Retinal pigment epithelial cell (primary cell): ENCODE measurements at places on chromosomes 6 and 20.
A peak's percentile ranks its signal among the peaks of the same experiment; 100 is the strongest.

- no peak for DNase-seq
These were observed 67.9 kb upstream of the TGM3 start for GRCh38 chr20:2227861-2228260.

- no peak for DNase-seq
These were observed 44.6 kb downstream of the TOX2 start for GRCh38 chr20:43959079-43959919.

- no peak for DNase-seq
These were observed 30.9 kb upstream of the RAB23 start for GRCh38 chr6:57252975-57253374.

DNA sequence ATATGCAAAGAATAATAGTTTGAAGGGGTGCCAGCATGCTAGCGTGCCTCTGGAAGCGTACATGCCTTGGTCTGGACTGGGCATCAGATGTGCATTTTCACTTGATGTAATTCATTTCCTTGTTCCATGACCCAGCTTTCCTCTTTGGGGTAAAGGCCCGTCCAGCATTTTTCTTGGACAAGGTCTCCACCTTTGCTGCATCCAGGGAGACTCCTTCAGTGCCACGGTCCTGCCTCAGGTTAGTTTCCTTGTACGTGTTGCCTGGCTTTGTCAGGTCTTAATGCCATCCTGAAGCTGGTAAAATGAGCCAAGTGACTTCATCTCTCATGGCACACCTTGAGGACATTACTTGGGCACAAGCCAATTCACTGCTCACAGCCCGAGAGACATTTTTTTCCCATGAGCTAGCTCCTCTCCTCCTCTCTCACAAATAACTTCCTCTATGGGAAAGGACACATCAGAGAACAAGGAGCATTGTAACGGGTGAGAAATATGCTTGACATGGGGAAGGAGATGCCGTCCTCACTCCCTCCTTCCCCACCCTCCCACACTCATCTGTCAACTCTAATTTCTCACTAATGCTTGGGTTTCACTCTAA is 23.9 kb downstream of the EDN1 start:
- DNase-seq = peak; percentile 73

DNA sequence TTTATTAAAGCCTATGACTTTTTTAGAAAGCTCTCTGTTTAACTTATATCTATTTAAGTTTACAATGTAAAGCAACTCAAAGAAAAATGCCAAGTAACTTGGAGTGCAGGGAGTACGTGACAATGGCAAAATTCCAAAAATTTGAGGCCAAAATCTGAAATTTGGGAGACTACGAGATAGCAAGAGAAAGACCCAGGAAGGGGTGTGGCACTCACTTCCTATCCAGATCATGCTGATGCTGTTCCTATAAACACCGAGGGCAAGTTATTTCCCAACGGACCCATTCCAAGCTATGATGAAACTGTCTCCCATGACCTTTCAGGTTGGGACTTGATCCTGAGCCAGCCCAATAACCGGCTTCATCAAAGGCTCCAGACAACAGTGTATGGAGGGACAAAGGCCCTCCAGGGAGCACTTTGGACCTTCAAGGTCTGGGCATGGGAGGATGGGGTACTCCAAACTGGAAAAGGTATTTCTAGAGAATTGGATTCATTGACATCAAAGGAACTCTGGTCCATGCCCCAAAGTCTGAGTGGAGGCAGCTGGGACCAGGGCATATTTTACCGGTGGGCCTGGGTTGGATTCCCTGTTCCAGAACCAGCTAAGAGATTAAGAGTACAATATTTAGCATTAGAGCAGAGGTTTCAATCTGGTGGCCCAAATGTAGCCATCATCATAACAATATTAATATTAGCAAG is 15.7 kb upstream of the SLC13A3 start:
- DNase-seq = no peak

GRCh38 chr20:58942549-58942948 is 38.5 kb upstream of the NELFCD start:
- no peak for DNase-seq

DNA sequence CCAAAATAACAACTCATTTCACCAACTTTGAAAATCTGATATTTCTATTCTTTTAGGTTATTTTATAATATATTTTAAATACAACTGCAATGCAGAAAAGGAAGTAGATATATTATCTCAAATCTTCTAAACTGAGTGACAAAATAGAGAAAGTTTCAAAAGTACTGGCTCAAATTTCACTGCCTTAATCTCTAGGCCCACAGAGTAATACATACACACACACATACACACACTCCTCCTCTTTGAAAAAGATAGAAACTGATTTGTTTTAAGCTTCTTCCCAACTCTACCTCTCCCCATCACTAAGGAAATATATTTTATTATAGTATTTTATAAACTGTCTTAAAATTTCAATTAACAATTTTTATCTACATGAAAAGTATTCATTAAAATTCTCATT is 36.2 kb downstream of the ARHGAP18 start:
- DNase-seq = no peak

DNA sequence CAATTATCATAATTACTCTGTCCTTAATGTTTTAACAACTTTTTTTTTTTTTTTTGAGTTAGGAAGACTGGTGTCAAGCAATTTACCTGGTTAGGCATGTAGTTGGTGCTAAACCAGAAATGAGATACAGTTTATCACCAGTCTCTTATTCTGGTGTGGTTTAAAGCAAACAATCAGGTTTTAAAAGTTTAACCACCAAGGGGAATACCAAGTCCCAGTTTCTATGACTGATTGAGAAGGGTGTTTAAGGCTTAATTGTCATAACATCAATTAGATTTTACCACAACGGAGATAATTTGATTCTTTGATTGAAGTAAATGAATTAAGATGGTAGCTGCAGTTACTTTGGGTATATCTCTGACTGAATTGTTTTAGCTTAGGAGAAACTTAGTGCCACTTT is 197.8 kb downstream of the TFAP2B start:
- DNase-seq = no peak

DNA sequence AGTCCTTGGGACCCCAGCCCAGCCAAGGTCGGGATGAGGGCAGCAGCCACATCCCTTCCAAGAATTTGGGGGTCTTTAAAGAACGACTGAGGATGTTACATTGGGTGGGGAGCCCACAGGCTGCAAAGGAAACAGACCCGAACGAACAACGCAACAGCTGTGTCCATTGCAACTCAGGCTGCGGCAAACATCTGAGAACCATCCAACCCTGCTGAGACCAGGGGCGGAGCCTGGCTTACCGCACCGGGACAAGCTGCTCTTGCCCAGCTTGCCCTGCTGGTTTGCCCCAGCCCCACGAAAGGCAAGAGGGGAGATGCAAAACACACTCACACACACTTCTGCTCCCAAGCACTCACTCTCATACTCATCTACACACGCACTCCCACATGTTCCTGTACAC is 21.5 kb upstream of the TAF4 start:
- DNase-seq = no peak

DNA sequence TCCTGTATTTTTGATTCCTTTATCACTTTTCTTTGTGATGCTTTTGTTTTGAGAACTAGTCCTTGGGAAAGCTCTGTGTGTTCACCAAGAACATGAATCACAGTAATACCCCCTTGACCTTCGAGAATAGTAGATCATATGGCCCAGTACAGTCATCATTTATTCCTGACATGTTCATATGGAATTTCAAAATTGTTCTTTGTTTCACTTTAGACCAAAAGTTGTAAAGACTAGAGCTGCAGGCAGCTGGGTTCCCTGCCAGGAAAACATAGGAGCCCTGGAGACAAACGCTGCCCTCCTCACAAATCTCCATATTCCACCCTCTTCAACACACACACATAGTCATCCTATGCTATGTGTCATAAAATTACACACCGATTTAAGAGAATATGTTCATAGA is 621.2 kb upstream of the EYS start:
- peak; percentile 39 for DNase-seq

- DNase-seq = no peak
These were observed 366.7 kb upstream of the MAP3K7 start for GRCh38 chr6:90953405-90954161.

DNA sequence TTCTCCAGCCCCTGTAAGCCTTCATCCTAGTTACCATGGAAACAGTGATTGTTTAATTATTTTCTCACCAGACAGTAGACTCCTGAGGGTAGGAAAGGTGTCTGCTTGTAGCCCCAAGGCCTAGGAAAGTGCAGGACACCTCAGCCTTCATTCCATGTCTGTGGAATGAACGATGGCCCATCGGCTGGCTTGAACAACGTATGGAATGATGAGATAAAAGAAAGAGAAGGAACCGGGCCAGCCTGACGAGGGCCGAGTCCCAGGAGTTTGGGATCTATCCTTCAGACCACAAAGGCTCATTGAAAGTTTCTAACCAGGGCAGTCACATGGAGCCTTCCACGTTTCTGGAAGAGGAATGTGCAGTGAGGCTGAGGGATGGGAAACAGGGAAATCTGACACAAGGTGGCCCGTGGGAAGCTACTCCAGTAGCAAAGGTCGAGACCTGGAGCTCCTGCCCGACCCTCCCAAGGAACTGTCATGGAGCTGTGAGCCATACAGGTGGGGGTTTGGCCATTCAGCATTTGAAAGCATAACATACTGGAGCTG is 46.1 kb downstream of the PRDM1 start:
- no peak for DNase-seq

DNA sequence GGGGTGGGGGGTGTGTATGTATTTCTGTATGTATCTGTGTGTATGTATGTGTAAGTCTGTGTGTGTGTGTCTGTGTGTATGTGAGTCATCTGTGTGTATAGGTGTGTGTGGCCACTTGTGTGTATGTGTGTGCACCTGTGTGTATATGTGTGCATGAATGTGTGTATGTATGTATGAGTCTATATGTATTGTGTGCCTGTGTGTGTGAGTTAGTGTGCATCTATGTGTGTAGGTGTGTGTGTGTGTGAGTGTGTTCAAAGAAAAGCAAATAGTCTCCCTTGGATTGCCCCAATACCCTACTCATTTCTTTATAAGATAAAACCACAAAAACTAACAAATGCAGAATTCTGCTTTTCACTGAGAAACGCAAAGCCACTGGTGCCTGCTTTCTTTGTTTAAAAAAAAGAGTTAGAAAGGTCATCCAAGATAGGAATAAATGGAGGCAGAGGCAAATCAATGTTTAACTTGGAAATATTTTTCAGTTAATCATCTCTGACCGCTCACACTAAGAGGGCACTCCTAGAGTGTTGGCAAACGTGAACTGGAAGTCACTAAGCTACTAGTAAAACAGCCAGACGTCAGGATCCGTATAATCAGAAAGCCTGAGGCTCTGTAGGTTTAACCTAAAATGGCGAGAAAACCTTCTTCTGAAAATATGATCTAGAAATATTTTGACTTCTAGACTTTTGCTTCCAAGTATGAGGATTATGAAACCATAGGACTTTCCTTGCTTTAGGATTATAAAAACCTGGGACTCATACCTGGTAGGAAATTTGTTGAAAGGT is 37.4 kb upstream of the JAG1 start:
- DNase-seq = no peak

- DNase-seq = no peak
These were observed 647 bp downstream of the AK9 start for GRCh38 chr6:109690373-109690736.

DNA sequence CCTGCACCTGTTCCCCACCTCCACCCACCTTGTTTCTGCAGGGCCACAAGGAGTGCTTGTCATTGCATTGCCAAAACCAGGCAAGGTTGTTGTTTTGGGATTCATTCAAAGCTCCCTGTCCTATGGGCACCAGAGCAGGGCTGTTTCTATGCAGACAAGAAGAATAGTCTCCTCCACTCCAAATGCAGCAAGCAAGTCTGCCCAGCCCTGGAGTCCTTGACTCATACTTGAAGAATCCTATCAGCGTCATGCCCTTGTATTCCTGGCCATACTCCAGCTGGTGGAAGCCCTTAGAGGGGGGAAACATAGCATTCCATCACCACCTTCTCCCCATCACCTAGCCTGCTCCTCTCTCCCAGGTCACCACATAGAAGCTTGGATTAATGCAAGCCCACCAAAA is 145.3 kb upstream of the ECI2 start:
- DNase-seq = peak; percentile 95

DNA sequence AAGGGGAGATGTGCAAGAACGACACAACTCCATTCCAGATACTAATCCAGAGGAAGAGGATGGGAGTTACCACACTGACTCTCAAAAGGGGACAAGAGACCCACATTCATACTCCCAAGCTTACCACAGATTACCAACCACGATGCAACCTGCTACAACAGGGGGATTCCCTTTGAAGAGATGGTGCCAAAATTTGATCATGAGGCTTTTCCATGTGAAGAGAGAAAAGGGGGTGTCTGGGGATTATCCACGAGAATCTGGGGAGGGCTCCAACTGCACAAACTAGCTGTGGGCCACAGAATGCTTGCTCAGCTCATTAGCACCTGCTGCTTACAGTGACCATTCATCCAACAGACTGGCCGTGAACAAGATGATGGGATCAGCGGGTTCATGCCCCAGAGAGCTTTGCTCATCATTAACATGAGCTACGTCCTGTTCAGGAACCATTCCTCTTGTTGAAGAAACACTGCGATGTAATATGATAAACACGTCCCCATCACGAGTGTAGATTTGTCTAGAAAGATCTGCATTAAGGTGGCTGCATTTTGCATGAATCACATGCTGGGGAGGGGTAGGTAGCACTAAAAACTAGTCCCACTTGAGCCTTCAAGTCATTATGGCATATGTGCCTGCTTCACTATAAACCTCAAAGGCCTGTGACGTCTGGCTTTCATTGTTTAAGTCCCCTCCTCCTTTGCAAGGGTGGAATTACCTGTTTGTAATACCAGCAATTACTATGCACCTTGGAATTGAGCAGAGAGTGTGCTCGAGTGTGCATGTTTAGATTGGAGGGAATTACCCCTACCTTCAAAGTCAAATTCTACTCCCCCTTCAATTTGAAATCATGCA is 4.0 kb downstream of the PLAGL2 start:
- DNase-seq = no peak

GRCh38 chr6:132161283-132161682 is 210.1 kb upstream of the CCN2 start:
- DNase-seq = peak; percentile 26

GRCh38 chr20:51596668-51597388 is 54.3 kb upstream of the NFATC2 start:
- no peak for DNase-seq

DNA sequence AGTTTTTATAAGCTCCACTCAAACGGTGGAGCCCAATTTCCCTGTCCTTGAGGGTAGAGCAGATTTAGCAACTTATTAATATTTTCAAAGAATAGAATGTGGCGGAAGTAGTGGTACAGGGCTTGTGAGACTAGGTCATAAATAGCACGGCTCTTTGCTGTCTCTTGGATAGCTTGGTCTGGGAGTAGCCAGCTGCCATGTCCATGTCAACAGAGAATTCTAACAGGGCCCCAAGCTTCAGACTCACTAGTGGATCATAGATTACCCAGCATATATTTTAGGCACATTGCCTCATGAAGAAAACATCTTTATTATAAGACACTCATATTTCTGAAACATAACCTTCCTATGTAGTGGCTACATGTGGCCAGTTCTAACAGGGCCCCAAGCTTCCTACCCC is 755.7 kb downstream of the HDGFL1 start:
- DNase-seq = no peak
